ENCODE measurements at places on chromosomes 1 and 21.
A peak's percentile ranks its signal among the peaks of the same experiment; 100 is the strongest.

DNA sequence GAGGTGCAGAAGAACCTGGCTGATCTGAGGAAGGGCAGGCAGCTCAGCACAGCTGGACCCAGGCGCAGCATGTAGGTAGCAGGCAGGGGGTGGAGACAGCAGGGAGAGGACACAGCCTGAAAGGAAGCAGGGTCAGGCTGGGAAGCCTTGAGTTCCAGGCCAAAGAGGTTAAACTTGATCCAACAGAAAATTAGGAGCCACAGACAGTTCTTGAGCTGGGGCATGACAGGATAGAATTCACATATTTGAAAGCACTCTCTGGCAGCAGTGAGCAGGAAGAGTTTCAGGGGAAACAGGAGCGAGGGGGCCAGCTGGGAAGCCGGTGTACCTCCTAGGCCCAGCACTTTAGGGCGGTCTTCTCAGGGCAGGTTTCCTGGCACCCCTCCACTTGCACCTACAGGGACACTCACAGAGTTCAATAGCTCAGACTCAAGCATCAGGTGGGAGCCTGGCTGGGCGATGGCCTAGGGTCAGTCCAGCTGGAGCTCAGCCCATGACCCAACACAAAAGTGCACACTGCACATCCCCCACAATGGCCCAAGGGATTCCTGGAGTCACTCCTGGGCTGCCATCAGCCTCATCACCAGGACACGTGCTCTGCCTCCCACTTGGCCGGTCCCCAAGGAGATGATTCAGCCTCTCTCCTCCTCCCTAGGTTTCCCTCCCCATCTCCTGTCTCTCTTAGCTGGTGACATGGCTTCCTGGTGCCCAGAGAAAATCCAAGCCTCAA, 22.7 kb downstream of the MATN1 start:
- DNase-seq, result no peak

DNA sequence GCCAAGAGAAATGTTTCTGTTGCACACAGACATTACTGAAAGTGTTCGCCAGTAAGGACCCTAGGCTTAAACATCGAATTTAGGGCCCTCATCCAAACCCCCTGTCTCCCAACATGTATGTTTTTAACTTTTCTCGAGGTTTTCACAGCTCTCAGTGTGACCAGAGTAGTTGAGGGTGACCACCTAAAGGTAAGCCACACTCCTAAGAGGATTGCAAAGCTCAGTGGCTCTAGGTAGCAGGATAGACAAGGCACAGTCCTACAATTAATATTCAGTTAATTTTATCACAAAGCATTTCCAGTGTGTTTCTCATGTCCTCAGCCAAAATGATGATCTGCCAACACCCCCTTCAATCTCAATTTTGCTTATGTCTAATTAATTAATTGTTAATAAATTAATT, 695 bp upstream of the ALG14 start:
- DNase-seq, result no peak

GRCh38 chr1:207948536-207949250, 37.8 kb upstream of the CD34 start:
- DNase-seq, result no peak

GRCh38 chr1:16048573-16049189, 5.1 kb downstream of the CLCNKB start:
- peak; percentile 16 for DNase-seq

- DNase-seq, result no peak
Observed at GRCh38 chr21:16264319-16264718, 534.5 kb downstream of the USP25 start.

GRCh38 chr21:38861989-38862683, 56.4 kb downstream of the ETS2 start:
- DNase-seq, result no peak

GRCh38 chr1:171126504-171126903, 35.8 kb downstream of the FMO3 start:
- DNase-seq, result no peak

- peak; percentile 32 for DNase-seq
Observed at GRCh38 chr1:210446479-210446878, 117.8 kb downstream of the HHAT start.

DNA sequence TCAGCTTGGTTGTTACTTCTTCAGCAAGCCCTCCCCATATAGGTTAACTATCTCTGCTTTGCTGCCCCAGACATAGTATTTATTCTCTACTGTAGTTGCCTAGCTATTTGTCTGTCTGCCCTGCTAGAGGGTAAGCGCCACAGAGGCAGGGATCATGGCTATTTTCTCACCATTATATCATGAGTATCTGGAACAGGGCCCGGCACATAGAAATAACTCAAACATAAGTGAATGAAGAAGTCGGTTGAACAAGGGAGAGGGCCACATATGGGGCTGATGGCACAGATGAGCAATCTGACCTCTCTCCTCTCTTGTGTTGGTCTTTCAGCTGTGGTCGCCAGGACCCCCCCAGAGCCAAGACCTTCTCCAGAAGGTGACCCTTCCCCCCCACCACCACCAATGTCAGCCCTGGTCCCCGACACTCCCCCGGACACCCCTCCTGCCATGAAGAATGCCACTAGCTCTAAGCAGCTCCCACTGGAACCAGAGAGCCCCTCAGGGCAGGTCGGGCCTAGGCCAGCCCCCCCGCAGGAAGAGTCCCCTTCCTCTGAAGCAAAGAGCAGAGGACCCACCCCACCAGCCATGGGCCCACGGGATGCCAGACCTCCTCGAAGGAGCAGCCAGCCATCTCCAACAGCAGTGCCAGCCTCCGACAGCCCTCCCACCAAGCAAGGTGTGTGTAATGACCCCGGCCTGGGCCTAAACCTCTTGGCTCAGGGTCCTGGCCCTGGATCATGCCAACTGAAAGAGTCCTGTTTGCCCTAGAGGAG, 14.9 kb downstream of the MAP7D1 start:
- DNase-seq, result no peak

DNA sequence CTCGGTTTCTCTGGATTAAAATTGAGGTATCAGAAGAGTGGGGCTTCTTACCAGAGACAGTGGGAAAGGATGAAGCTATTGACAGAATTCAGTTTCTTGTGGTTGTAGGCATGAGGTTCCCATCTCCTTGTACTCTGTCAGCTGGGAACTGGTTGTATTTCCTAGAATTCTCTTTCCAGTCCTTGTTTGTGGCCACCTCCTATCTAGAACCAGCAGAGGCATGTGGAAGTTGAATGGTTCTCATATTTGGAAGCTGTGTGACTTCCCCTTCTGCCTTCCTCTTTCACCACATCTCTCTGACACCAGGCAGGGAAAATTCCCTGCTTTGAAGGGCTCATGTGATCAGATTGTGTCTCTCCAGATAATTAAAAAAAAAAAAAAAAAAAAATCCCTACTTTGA, 457.7 kb upstream of the ADAMTS5 start:
- DNase-seq, result no peak

DNA sequence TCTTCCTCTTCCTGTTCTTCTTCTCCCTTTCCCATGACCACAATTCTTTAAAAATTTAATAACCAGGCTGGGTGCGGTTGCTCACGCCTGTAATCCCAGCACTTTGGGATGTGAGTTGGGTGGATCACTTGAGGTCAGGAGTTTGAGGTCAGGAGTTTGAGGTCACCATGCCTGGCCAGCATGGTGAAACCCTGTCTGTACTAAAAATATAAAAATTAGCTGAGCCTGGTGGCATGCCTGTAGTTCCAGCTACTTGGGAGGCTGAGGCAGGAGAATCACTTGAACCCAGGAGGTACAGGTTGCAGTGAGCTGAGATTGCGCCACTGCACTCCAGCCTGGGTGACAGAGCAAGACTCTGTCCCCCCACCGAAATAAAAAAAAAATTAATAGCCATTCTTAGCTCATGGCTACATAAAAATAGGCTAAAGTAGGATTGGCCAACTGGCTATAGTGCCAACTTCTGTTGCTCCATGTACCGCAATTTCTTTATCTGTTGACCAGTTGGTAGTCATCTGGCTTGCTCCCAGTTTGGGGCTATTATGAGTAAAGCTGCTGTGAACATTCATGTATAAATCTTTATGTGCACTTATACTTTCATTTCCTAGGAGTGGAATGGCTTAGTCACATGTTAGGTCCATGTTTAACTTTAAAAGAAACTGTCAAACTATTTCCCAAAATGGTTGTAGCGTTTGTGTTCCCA, 136.3 kb downstream of the PEX14 start:
- DNase-seq, result no peak

- no peak for DNase-seq
Observed at GRCh38 chr1:14697353-14697752, 98.9 kb downstream of the KAZN start.

DNA sequence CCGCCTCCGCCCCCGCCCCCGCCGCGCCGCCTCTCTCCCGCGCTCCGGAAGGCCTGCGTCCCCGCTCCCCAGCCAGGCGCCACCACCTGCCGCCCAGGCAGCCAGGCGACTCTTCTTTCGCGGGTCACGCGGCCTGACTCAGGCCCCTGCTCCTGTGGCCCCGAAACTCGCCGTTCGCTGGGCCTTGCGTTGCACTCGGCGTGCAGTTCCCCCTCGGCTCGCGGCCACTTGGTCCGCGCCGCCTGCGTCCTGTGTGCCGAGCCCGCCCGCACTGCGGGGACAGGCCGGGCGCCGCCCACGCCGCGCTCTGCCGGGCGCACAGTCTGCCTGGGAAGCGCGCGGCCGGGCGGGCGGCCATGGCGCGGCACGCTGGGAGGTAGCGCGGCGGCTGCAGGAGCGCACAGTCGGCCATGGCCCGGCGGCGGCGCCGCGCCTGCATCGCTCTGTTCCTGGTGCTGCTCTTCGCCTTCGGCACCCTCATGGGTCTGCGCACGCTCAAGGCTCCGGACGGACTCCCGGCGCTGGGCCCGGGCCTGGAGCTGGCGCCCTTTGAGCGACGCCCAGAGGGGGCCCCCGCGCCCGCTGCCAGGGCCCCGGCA, at the start of gene MANEAL:
Gene MANEAL, plus strand, starts transcription at position 75 of the 599 bp plus-strand sequence. Its CDS starts 336 bp downstream, at position 411.
- no peak for DNase-seq

DNA sequence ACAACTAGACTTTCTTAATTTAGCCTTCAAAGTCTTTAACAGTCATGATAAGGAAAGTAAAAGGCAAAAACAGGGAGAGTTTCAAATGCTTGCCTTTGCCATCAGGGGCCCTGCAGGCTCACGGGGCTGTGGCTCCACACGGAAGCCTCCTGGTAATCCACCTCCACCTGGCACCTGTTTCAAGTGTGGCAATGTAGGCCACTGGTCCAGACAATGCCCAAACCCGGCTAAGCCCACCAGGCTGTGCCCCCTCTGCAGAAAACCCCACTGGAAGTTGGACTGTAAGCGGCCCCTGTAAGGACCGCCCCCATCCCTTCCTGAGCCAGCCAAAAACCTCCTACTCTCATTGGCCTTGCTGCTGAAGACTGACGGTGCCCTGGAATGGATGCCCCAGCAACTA, 32.5 kb downstream of the VN1R5 start:
- no peak for DNase-seq

DNA sequence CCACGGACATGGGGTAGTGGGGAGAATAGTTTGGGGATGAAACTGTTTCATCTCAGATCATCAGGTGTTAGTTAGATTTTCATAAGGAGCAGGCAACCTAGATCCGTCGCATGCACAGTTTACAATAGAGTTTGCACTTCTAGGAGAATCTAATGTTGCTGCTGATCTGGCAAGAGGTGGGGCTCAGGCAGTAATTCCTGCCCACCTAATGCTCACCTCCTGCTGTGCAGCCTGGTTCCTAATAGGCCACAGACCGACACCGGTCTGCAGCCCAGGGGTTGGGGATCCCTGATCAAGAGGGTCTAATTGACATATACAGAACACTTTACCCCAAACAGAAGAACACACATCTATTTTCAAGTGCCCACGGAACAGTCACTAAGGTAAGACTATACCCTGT, 275.1 kb downstream of the PTPRU start:
- no peak for DNase-seq

DNA sequence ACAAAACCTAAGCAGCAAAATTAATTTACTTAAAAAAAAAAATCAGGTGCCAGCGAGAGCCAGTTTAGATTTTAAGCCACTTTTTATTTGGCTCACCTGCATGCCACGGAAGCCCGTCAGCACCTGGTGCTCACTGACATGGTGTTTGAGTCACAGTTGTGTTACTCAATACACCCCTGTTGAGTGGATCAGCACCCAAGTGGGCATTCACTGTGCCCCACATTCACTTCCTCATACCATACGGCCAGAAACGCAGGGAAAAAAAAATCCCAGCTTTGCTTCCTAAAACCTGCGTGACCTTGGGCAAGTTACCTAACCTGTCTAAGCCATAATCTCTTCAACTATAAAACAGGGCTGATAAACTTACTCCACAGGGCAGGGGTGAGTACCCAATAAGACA, 42.8 kb upstream of the SIM2 start:
- no peak for DNase-seq

- no peak for DNase-seq
Observed at GRCh38 chr21:38170283-38170682, 86.5 kb upstream of the KCNJ15 start.

GRCh38 chr1:32509939-32510338, 29.3 kb upstream of the ZBTB8A start:
- DNase-seq, result no peak

DNA sequence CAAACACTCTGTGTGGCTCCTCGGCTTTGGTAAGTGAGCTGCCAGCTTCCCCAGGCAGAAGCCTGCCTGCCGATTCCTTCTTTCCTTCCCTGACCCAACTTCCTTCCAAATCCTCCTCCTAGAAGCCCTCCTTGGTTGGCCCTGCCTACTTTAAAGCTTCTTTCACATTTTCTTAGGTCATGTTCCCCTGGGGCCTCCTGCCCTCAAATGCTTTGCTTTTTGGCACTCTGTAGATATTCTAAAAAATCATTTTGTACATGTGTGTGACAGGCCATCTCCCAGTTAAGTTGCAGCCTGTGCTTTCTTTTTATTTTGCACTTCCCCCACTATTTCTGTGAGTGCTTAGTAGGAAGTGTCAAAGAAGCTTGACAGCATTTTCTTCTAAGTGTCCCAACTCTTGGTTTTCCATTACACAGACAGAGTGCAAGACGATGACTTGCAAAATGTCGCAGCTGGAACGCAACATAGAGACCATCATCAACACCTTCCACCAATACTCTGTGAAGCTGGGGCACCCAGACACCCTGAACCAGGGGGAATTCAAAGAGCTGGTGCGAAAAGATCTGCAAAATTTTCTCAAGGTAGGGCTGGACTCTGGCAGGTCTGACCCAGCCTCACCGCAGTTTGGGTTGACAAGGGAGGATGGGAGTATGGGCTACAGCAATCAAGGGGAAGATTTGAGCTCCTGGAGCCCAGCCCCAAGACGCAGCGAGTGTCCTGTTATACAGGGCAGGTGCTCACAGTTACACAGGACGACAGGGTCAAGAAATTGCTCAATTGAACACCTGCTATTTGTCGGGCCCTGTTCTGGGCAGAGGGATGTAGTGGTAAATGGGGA, at the start of gene S100A9:
Gene S100A9, plus strand, starts transcription at position 2 of the 838 bp plus-strand sequence. Its CDS starts 430 bp downstream, at position 432.
- DNase-seq, result no peak

GRCh38 chr1:11740258-11741192, 4.6 kb downstream of the AGTRAP start:
- no peak for DNase-seq
